ENCODE measurements at places on chromosomes 6 and 20.

DNA sequence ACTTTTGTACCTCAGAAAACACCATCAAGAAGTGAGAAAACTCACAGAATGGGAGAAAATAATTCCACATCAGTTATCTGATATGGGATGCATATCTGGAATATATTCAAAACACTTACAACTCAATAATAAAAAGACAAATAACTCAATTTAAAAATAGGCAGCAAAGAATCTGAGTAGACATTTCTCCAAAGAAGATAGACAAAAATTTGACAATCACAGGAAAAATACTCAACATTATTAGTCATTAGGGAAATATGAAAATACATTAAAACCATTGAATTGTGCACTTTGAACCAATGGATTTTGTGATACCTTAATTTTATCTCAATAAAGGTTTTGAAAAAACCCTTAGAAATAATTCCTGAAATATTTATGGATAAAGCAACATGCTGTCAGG is 36.9 kb upstream of the STMND1 start:
- DNase-seq, result no peak

- no peak for DNase-seq
Observed at GRCh38 chr20:33532753-33533459, 43.0 kb downstream of the CBFA2T2 start.

- no peak for DNase-seq
Observed at GRCh38 chr6:97218912-97219311, 64.1 kb downstream of the MMS22L start.

DNA sequence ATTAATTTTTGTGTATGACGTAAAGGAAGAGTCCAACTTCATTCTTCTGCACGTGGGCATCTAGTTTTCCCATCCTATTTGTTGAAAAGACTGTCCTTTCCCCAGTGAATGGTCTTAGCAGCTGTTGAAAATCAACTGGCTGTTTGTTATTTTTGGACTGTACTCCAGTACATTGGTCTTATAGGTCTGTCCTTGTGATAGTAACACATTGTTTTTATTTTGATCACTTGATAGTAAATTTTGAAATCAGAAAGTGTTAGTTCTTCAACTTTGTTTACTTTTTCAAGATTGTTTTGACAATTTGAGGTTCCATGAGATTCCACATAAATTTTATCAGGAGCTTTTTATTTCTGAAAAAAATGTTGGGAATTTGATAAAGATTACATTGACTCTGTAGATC is 280.2 kb upstream of the FOXQ1 start:
- no peak for DNase-seq

- DNase-seq, result no peak
Observed at GRCh38 chr20:23654717-23655116, 17.0 kb upstream of the CST3 start.

DNA sequence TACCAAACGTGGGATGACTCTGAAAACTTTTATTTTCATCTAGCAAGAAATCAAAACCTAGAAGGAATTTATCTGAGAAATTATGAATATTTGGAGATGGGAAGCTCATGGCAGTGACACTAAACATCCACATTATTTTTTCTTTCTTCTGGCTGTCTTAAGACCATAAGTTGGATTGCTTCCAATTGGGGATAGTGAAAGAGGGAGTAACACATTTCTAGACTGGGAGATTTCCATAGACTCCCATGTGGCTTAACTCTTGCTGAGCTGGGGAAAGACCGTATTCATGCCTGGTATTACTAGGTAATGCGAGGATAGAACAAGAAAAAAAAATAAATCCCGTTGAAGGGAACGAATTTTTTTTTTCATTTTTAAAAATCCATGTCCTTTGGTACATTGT is 120.0 kb downstream of the UTRN start:
- no peak for DNase-seq

GRCh38 chr20:9227896-9228615 is 159.2 kb downstream of the PLCB4 start:
- DNase-seq, result no peak

- no peak for DNase-seq
Observed at GRCh38 chr6:155260686-155261085, 3.1 kb upstream of the CLDN20 start.

- DNase-seq, result no peak
Observed at GRCh38 chr6:152298055-152298647, 339.0 kb downstream of the SYNE1 start.

DNA sequence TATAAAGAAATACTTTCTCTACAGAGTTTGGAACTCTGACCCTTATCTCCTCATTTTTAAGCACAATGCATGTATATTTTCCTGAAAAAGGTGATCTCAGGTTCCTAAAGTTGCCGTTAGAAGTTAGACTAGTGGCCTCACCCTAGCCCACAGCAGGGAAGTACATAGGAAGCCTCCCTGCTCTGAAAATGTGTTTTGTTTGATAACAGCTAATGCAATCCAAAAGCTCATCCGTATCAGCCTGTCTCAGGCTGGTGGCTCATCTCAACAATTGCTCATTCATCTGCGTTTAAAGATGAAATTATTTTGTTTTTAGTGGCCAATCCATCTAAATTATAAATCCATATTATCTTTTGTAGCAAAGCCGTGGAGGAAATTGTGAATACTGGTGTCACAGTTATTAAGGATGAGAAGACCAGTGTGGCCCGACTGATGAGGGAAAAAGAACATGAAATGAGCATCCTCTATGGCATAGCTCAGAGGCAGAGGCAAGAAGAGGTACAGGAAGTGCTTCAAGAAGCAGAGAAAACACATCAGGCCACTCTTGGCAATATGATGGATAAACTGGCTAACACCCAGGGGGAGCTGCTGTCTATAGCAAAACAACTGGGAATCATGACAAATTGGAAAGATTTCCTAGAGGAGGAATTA is 20.1 kb downstream of the C6orf163 start:
- no peak for DNase-seq

GRCh38 chr20:50410343-50410742 is 99.8 kb upstream of the PTPN1 start:
- DNase-seq, result no peak

GRCh38 chr6:147417954-147418353 is 90.5 kb upstream of the SAMD5 start:
- no peak for DNase-seq

- no peak for DNase-seq
Observed at GRCh38 chr6:37488476-37488875, 11.2 kb downstream of the CCDC167 start.

DNA sequence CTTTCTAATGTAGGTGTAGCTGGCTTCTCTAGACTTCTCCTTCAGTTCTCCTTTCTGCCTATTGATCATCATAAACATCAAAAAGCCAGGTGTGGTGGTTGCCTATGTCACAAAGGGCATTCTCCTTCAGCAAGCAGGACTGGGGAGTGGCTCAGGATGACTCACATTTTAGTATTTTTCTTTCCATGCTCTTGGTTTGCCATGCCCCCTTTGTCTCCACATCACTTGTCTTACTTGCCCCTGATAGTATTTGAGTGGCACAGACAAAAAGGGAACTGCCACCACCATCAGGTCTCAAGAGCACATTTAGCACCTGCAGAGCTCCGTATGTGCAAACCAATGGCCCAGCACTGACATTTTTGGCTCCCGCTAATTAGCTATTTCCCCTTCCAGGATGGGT is 698.8 kb downstream of the DHX35 start:
- no peak for DNase-seq

DNA sequence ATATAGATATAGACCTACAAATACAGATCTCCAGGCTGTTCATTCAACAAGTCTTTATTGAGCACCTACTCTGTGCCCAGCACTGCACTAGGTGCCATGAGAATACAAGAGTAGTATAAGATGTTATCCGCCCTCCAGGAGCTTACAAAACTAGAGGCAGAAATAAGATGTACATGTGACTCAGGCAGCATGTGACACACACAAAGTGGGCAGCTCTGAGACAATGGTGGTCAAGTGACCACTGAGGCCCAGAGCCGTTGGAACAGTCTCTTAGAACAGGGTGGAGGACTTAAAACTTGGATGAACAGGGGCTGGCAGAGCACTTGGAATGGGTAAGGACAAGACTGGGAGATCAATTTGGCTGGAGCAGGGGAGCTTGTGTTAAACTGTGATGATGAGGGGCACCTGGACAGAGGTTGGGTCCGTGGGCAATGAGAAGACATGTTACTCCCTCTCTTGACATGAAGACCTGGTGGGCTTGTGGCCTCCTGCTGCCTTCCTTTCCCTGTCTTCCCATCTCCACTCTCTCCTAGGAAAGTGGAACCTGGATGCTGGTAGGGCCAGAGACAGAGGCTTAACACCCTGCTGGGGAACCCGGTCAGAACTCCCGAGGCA is 21.2 kb downstream of the TRIM15 start:
- DNase-seq, result no peak

DNA sequence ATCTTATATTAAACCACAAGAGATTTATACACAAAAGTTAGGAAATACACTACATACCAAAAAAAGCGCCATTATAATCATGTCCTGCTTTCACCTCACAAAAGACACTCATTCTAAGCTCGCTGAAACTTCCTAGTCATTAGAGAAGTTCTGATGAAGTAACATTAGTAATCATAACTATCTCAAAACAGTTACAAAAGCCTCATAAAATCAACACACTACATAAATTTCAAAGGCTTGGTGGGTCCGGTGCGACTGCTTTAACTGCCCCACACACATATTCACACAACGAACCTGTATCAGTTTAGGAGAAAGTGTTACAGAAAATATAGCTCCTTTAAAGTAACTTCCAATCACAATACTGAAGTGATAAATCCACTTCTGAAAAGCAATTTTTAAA is 1.9 kb downstream of the PHIP start:
- DNase-seq, result no peak

- no peak for DNase-seq
Observed at GRCh38 chr6:108355120-108355519, 60.3 kb downstream of the AFG1L start.

DNA sequence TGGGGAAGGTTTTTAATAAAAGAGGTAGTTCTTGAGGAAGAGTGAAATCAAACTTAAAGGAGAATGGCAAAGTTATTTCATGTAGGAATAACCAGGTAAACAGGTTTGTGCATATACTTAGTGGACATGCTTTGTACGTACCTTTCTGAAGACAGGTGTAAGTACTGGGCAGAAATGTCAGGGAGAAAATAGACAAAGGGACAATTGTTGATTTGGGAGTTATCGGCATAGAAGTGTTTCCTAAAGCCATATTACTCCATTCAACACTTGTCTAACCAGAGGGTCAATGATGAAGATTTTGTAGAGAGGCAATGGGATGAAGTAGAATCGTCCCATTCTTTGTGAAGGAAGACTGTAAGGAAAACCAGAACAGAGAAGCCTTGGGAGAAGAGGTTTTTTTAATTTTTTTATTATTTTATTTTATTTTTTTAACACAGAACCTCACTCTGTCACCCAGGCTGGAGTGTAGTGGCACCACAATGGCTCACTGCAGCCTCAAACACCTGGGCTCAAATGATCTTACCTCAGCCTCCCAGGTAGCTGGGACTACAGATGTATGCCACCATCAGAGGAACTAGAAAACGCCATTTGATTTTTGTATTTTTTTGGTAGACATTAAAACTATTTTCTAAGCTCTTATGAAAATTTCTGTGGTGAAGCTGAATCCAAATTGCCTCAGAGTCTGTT is 18.0 kb downstream of the SMAP1 start:
- no peak for DNase-seq

DNA sequence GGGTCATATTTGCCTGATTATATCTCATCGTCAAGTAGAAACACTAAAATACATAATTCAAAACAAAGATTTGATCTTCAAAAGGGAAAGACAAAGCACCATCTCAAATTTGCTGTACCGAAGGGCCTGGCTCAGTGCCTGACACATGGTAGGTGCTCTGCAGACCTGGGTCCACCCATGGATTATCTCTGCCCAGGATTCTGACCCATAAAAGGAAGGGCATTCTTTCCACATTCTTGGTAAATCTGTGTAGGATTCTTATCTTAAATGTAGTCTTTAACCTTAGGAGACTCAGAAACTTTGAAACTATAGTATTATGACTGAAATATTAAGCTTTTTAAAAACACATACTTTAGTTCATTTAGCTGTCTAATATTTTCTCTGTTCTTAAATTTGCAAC is 274.1 kb upstream of the FLRT3 start:
- no peak for DNase-seq

DNA sequence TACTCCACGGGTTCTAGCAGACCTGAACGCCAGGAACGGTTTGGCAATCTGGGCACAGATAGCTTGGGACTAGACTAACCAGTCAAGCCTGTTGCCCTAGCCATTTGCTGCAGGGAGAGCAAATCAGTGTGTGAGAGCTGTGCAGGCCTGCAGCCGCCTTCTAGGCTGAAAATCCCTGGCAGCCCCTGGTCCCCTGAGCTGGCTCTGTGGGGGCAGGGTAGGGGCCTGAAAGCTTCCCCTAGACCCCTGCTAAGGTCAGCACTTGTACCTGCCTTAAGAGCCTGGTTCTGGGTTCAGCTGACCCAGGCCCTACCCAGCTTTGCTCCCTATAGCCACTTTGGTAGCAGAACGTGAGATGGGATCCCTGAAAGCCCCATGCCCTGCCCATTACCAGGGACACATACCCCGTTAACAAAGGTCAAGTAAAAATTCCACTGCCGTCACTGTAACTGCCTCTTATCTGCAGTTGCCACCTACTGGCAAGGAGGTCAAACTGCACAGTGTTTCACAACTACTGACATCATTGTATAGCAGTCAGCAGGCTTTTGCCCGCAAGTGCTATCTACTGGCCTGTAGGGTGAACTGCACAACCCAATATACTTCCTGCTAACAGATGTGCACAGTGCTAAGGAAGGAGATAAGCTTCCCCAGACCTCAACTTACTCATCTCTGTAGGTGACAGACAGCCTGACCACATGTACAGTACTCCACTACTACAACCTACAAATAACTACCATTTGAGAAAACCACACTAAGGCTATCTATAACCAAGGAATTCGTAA is 95.1 kb upstream of the OLIG3 start:
- no peak for DNase-seq

DNA sequence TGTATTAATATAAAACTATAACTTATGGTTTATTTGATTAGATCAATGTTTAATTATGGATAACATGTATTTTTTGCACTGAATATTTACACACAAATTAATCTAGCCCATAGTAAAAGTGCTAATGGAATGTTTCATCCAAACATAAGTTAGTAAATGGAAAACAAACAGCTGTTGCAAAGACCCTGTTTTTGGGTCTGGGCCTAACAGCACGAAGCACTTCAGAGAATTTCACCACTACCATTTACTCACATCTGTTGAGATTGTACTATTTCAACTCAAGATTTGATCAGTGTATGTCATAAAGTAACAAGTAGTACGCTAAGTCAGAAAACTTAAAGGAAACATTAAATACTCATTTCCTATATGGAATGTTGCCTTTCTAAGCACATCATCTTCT is 359.6 kb downstream of the LAMA2 start:
- no peak for DNase-seq

DNA sequence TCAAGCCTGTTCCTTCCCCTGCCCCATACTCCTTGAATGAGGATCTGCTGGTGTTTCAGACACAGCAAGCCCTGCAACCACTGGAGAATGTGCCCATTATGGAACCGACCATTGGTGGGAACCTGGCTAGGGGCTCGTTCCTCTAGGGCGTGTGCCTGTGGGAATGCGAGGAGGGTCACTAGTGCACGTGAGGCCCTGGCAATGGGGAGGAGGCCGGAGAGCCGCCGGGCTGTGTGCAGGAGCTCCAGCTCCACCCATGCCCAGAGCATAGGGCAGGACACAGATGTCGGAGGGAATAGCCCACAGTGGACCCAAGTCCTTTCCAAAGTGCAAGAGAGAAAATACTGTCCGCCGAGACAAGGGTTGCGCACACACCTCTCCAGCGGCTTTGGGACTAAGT is 99.3 kb downstream of the ERMARD start:
- no peak for DNase-seq
